ENCODE measurements at places on chromosomes 7 and 10.

- peaks cover 23% of the 10 kb centered on the region for H3K4me1 ChIP-seq
- H3K4me3 ChIP-seq: no peak overlapping the region
- DNase-seq: peak; percentile 26
These were observed 67.0 kb downstream of the SYPL1 start for GRCh38 chr7:106045139-106045538.

DNA sequence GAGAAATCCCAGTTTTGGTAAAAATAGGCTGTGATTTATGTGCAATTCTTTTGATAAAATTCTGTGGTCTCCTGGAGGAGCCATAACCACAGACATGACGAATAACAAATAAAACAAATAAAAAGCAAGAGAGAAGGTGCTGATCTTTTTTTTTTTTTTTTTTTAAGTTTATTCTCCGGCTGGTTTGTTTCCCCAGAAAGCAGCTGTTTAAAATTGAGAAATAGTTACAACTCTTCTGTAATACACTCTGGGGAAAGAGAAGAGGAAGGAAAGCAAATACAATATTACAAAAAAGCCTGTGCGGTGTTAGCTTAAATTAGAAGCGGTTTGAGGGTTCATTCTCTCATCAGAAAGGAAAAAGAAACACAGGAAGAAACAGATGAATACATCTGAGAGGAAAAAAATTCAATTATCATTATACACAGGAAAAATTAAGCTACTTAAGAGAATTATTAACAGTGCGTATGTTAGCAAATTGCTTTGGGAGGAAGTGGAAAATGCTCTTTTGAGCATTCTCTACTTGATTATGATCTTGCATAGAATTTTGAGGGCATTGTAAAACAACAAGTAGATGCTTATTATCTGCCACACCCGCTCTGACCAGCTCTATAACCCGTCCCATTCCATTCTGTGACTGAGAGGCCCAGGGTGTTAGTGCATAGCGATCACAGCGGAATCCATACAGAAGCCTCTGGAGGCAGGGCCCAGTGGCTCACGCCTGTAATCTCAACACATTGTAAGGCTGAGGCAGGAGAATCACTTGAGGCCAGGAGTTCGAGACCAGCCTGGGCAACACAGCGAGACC, 40.6 kb upstream of the WAC start:
- peaks cover 4% of the 10 kb centered on the region for H3K27me3 ChIP-seq
- no peak overlapping the region for H3K4me3 ChIP-seq
- H3K4me1 ChIP-seq: no peaks in the 10 kb centered on the region

- H3K27me3 ChIP-seq: no peaks in the 10 kb centered on the region
- no peaks in the 10 kb centered on the region for H3K36me3 ChIP-seq
- no peak for DNase-seq
- H3K4me3 ChIP-seq: no peak overlapping the region
- no peak overlapping the region for H3K27ac ChIP-seq
These were observed 195.5 kb downstream of the ETV1 start for GRCh38 chr7:13793926-13794325.

GRCh38 chr10:70546584-70546983, 56.0 kb downstream of the PRF1 start:
- H3K4me3 ChIP-seq: no peak overlapping the region
- no peak for DNase-seq
- no peaks in the 10 kb centered on the region for H3K4me1 ChIP-seq

GRCh38 chr10:78553792-78554191, 515.0 kb upstream of the ZMIZ1 start:
- H3K4me1 ChIP-seq: peaks cover 10% of the 10 kb centered on the region
- H3K36me3 ChIP-seq: no peaks in the 10 kb centered on the region
- no peaks in the 10 kb centered on the region for H3K27me3 ChIP-seq
- H3K27ac ChIP-seq: no peak overlapping the region

- no peaks in the 10 kb centered on the region for H3K27me3 ChIP-seq
- DNase-seq: peak; percentile 40
- H3K4me1 ChIP-seq: peaks cover 17% of the 10 kb centered on the region
- H3K27ac ChIP-seq: peak overlapping the region; percentile 35
These were observed 176.5 kb downstream of the CSTF2T start for GRCh38 chr10:51522858-51523257.

DNA sequence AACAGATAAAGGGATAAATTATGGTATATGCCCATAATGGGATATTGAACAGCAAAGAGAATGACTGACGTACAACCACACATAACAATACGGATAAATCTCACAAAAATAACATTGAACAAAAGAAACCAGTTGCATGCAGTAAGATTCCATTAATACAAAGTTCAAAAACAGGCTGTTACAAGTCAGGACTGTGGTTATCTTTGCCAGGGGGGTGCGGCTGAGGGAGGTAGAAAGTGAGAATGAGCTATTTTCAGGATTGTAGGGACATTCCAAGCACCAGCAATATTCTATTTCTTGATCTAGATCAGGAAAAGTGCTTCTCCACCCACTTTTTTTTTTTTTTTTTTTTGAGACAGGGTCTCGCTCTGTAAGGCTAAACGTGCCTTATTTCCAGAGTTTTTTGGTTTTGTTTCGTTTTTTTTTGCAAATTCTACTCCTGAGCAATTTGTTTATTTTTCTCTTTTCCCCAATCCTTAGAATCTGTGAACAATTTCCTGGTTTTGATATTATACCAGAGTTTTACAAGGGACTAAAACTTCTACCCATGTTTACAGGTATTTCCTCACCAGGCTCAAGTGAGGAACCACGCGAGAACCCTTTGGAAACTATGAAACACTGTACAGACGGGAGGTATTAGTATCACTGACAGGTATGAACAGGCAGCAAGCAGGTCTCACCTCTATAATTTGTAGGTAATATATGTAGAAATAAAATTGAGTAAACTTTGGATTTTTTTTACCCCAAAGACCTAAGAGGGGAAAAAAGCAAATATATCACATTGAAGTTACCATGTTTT, 9.9 kb downstream of the SMURF1 start:
- H3K36me3 ChIP-seq: no peaks in the 10 kb centered on the region
- H3K4me1 ChIP-seq: peaks cover 40% of the 10 kb centered on the region
- no peaks in the 10 kb centered on the region for H3K27me3 ChIP-seq
- H3K27ac ChIP-seq: no peak overlapping the region
- DNase-seq: no peak
- no peak overlapping the region for H3K4me3 ChIP-seq

- H3K27ac ChIP-seq: no peak overlapping the region
- peaks cover 14% of the 10 kb centered on the region for H3K4me1 ChIP-seq
- H3K27me3 ChIP-seq: no peaks in the 10 kb centered on the region
- DNase-seq: no peak
- no peak overlapping the region for H3K4me3 ChIP-seq
These were observed 193.5 kb downstream of the SKAP2 start for GRCh38 chr7:26670841-26671240.

DNA sequence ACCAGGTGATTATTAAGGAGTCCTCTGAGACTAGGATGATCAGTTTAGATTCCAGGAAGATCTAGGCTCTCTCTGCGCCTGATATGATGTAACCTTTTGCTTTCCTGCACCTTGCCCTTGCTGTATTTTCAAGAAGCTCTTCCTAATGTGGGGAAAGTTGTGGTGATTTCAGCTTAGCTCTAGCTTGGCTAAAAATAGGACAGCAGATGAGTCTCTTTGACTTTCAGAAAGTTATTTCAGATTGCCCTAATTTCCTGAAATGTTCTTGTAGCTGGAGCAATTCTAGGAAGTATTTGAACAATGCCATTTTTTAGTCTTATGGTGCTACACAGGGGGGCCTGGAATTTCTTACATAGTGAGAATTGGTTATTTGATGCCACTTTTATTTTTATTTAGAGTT, 3.8 kb downstream of the LCOR start:
- peak overlapping the region; percentile 1 for H3K4me3 ChIP-seq
- no peaks in the 10 kb centered on the region for H3K36me3 ChIP-seq
- peaks cover 34% of the 10 kb centered on the region for H3K4me1 ChIP-seq
- no peaks in the 10 kb centered on the region for H3K27me3 ChIP-seq
- DNase-seq: peak; percentile 42

DNA sequence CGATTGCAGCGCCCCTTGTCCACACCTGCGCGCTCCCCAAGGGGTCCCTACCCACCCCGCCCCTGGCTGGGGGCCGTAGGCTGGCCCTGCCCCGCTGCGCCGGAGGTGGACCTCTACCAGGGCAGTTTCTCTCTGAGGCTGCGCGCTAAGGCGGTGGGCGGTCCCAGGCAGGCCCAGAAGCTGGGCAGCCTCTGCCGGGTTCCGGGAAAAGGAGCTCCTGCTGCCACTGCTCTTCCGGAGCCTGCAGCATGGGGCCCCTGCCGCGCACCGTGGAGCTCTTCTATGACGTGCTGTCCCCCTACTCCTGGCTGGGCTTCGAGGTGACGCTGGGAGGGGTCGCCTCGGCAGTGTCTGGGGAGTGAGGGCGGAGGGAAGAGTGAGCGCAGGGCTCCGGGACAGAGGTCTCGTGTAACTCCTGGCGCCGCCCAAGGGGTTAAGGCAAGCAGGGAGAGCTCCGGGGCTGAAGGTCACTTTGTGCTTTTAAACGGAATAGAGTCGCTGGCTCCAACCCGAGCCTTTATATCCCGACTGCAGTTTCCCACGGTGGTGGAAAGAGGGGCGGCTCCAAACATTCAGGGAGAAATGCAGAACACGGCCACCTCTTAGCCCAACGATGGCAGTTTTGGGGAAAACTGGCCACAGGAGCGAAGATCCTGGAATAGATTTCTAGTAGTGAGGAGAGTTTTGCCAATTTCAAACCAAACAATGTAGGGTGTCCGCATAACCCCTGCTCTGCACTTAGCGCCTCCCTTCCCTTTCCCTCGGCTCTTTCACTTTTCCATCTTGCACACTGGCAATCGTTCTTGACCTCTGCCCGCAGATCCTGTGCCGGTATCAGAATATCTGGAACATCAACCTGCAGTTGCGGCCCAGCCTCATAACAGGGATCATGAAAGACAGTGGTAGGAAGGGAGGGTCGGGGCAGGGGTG, at the start of gene GSTK1:
Gene GSTK1 (plus strand): TSS at position 176 of the 930 bp plus-strand sequence. CDS start 73 bp downstream, at position 249.
- H3K27ac ChIP-seq: peak within 1 kb of the TSS; percentile 19
- H3K4me3 ChIP-seq: peak within 1 kb of the TSS; percentile 95
- peak; percentile 86 for DNase-seq
- H3K27me3 ChIP-seq: no peaks in the 10 kb centered on the region
- H3K36me3 ChIP-seq: peaks cover 15% of the 10 kb centered on the region
- H3K4me1 ChIP-seq: peaks cover 5% of the 10 kb centered on the region

- H3K27ac ChIP-seq: no peak overlapping the region
- DNase-seq: no peak
- H3K36me3 ChIP-seq: no peaks in the 10 kb centered on the region
- no peaks in the 10 kb centered on the region for H3K4me1 ChIP-seq
- H3K27me3 ChIP-seq: no peaks in the 10 kb centered on the region
- no peak overlapping the region for H3K4me3 ChIP-seq
These were observed 658.1 kb upstream of the MGMT start for GRCh38 chr10:128808921-128809440.

DNA sequence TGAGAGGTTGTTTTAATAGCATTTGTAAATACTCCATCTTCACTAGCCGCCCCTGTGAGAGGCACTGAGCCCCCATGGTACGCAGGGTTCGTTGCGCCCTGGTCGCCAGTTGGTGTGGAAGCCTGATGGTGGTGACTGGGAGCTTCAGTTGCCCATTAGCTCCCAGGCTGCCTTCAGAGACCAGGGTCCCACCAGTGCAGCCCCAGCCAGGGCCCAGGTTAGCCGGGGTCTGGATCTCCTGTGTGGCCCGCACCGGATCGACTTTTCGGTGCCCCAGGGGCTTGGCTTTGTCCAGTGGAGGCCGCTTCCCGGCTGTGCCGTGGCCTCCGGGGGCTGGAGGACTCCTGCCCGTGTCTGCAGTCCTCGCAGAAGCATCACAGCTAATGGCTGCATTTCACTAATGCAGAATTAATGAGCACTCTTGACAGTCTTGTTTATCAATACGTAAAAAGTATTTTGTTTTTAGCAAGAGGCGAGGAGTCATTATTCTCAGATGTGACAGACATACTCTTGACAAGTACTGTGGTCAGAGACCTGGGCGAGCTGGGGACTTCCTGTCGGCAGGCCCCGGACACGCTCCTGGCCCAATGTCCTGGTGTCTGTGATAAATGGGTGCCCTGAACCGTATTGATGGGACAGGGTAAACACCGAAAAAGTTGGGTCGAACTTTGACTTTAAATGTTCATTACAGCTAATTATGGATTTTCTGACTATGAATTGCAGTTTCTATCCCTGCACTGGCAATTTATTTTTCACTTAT, 99.8 kb downstream of the NKX6-2 start:
- H3K27me3 ChIP-seq: no peaks in the 10 kb centered on the region
- H3K4me1 ChIP-seq: peaks cover 12% of the 10 kb centered on the region
- H3K36me3 ChIP-seq: no peaks in the 10 kb centered on the region
- DNase-seq: no peak
- no peak overlapping the region for H3K27ac ChIP-seq
- H3K4me3 ChIP-seq: no peak overlapping the region

- H3K27ac ChIP-seq: no peak overlapping the region
- H3K4me1 ChIP-seq: no peaks in the 10 kb centered on the region
- H3K27me3 ChIP-seq: no peaks in the 10 kb centered on the region
These were observed 40.4 kb downstream of the AUTS2 start for GRCh38 chr7:69638674-69639073.

DNA sequence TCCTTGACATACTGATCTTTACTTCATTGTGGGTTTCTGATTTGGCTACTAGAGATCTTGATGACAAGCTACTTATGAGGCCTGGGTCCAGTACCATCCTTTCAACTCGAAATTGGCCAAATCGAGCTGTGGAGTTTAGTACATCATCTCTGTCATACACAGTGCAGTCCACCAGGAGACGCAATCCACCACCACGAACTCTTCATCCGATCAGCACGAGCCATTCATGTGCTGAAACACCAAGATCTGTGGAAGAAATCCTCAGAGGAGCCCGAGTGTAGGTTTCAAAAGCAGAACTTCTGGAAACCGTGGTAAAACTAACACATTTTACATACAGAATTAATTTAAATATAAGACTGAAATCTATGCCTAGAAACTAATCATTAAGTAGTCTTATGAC, 14.2 kb downstream of the DNAJC9 start:
- no peak for DNase-seq
- peaks cover 8% of the 10 kb centered on the region for H3K4me1 ChIP-seq
- H3K36me3 ChIP-seq: 0 out of 2 replicates have a peak, but pooled peaks cover 10% of the 10 kb centered on the region

DNA sequence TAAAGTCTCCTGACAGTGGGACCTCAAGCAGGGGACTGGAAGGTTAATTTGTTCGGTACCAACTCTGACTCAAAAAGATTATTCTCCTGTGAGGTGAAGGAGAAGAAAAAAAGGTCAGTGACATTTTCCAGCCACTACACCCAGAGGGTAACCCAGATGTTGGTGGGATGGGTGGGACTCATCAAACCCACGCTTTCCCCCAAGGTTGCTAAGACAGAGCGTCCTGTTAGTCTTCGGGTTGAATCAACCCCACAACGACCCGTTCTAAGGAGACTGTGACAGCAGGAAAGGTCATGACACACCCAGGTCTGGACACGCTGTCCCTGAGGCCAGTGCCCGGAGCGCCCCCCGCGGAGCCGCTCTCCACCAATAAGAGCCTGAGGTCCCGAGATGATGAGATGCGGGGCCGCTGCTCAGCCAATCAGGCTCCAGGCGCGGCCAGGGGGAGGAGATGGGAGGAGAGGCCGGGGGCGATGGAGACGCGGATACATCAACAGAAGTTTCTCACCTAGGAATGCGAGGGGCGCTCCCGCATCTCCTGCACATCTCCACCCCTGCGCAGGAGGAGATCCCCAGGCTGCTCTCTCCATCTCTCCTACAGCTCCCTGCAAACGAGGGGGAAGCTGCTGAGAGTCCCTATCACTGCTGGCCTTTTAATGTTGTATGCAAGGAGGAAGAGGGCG, at the start of gene WNT16:
Gene WNT16 (plus strand): TSS at position 493 of the 683 bp plus-strand sequence. CDS start 293 bp downstream, outside the sequence.
- peaks cover 66% of the 10 kb centered on the region for H3K27me3 ChIP-seq
- no peaks in the 10 kb centered on the region for H3K36me3 ChIP-seq
- DNase-seq: peak; percentile 26
- no peak within 1 kb of the TSS for H3K27ac ChIP-seq

GRCh38 chr7:1537535-1538412, 7.3 kb downstream of the MAFK start:
- H3K27ac ChIP-seq: peak overlapping the region; percentile 99
- DNase-seq: peak; percentile 91
- no peaks in the 10 kb centered on the region for H3K36me3 ChIP-seq
